Activated CD4-positive, alpha-beta T cell treated with anti-CD3 and anti-CD28 coated beads, Interleukin-2, amount 50 U/mL, for 1 hour (primary cell): ENCODE measurements at places on chromosomes 12 and 14.

DNA sequence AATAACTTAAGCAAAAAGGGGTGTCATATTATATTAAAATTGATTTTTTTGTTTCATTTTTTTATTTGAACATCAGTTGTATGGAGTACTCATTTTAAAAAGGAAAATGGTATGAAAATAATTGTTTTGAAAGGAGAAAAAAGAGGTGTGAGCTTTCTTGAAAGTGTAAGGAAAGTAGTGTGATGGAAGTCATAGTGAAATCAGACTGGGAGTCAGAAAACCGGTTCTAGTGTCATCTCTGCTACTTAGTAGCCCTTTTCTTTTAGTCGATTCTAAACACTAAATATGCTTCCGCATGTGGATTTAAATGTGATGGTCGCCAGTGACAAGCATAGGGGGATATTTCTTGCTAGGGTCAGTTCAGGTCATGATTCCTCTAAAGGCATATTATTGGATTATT is 1.8 kb upstream of the DYRK2 start:
- DNase-seq: no peak

GRCh38 chr12:132292328-132293319 is 36.8 kb downstream of the GALNT9 start:
- no peak for DNase-seq

GRCh38 chr14:74962046-74962445 is 6.6 kb upstream of the PGF start:
- no peak for DNase-seq

- no peak for DNase-seq
These were observed 24.8 kb upstream of the EML1 start for GRCh38 chr14:99768381-99768780.

GRCh38 chr12:29728030-29728429 is 55.7 kb downstream of the TMTC1 start:
- no peak for DNase-seq

DNA sequence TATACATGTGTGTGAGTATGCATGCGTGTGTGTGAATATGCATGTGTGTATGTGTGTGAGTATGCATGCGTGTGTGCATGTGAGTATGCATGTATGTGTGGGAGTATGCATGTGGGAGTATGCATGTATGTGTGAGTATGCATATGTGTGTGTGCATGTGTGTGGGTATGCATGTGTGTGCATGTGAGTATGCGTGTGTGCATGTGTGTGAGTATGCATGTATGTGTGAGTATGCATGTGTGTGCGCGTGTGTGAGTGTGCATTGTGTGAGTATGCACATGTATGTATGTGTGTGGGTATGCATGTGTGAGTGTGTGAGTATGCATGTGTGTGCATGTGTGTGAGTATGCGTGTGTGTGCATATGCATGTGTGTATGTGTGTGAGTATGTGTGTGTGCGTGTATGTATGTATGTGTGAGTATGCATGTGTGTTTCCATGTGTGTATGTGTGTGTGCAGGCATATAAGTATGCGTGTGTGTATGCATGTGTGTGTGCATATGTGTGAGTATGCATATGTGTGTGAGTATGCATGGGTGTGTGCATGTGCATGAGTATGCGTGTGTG is 97.9 kb upstream of the MED13L start:
- DNase-seq: no peak

DNA sequence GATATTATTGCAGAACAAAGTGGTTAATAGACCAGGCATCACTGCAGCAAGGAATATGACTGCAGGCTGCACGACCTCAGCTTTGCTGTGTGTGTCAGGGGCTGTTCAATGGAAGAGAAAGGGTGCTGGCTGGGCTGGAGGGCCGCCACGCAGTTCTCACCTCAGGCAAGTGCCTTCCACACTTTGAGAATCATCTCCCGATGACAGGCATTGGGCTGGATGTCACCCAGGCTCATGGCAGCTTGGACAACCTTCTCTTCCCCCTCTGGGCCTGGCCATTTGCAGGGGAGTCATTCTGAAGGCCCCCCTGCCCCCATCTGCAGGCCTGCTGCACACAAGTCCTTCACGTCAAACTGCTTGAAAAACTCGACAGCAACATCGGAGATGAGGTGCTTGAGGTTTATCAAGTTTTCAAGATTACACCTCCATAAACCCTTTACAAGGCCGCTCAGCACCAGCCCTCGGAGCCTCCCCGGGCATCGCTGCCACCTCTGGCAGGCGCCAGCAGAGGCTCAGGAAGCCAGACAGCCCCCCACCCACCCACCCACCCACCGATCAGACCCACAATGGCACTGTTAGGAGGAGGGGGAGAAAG is 165.9 kb upstream of the GSC start:
- DNase-seq: no peak

DNA sequence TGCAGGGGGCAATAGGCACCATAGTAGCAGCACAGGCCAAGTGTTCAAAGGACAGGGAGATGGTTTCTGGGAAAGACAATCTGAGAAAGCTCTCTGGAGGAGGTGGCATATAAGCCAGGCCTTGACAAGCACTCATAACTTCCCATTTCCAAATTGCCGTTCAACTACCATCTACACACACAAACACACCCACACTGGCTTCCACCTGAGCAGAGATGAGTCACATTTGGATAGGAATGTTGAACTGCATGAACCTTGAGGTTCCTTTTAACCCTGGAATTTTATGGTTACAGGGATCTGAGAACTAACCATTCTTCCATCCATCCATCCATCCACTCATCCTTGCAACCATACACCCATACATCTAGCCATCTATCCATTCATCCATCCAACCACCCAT is 86.6 kb downstream of the KSR2 start:
- no peak for DNase-seq

DNA sequence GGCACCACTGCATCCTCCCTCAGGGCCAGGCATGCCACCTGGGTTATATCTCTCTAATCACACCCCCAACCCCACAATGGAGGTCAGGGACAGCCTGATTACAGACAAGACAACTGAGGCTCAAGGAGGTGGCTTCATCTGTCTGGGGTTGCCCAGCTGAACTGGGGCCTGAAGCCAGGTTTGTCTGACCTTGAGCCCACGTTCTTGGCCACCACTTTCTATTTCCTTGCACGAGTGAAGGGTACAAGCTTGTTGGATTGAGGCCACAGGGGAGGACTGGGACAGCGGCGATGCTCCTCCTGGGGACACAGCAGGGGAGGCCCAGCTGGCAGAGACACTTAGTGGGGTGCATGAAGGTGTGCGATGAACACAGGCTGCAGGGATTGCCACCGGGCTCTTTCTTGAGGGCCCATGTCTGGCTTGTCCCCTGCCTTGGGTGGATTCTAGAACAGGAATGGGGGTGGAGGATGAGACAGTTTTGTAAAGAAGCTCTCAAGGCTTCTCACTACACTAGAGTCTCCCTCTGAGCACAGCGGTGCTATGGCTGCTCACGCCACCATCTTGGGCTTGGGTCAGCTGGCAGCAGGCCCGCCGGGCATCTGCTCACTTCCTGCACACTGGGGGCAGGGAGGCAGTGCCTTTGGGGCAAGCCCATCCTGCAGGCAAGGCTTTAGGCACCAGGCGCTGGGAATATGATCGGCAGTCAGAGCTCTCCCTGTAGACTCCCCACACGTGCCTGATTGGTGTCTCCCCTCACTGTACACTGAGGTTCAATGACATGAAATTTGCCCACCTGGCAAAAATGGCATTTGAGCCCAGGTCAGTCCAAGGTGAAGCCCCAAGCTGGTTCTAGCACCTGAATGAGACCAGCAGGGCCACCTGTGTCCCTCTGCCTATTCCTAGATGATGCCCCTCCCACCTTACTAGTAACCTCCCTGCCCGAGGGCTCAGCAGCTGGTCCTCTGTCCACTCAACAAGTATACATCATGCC is 16.0 kb downstream of the RITA1 start:
- DNase-seq: no peak

GRCh38 chr12:77407931-77408330 is 342.6 kb upstream of the E2F7 start:
- no peak for DNase-seq

DNA sequence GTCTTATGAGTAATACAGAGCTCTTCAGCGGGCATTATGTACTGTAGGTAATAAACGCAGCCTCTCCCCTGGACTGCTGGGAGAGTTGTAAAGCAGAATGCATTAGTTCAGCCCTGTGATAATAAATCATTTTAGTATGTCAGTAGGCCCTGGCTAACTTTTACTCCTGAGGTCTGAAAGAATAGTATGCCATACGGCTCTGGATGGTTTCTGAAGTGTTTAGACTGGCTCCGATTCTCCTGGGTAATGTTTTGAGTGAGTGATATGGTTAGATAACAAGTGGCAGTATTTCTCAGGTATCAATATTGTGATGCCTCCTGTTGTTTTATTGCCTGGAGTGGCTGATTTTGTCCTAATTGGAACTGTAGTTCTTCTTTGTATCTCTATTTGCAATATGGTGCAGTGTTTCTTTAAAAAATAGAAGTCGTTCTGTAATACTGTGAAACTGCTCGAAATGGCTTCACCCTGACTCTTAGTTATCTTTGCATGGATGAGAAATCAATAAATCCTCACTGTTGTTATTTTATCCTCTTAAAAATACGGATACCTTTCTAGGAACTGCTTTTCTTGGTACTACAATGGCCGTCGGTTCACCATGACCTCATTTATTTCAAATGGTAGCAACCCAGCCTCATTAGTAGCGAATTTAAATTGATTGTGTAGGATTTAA is 100.2 kb downstream of the PDZRN4 start:
- no peak for DNase-seq

GRCh38 chr14:82398256-82398655 is 864.6 kb upstream of the SEL1L start:
- no peak for DNase-seq

DNA sequence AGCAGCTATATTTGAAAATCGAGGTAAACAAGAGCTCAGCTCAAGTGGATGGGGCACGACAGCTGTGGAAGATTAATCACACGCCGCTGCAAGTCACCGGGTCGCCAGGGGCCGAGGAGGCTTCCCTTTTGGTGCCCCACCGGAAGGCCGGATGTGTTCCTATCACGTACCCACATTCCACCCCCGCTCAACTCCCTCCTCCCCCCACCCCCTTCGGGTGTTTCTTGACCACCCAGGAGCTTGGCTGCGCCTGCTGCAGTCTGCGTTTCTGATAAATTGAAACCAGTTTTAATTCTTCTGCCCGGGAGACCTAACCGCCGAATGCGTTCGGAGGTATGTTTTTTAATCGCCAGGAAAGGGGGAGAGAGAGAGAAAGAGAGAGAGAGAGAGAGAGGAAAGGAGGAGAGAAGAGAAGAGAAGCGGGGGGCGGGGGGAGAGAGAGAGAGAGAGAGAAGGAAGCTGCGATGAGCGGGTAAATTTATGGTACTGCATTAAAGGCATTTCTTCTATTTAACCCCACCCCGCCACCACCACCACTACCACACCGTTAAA is 1.8 kb downstream of the SLC8A3 start:
- no peak for DNase-seq

GRCh38 chr14:67652189-67652588 is 22.2 kb downstream of the VTI1B start:
- DNase-seq: no peak

DNA sequence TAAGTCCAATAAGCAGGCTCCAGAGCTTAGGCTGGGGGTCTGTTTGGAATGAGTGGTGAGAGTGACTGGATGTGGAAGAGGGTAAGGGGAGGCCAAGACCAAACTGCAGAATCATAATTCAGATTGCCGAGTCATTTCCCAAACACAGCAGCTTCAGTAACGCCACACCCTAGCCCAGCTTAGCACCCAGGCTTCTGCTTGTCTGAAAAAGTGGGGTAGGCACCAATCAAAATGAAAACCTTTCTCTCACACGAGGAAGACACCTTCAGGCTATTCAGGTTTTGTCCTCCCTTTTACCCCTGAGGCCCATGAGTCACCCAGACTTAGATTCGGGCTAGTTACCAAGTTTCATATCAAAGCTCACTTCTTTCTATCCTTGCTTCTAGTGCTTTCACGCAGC is 306.1 kb downstream of the DAD1 start:
- no peak for DNase-seq

DNA sequence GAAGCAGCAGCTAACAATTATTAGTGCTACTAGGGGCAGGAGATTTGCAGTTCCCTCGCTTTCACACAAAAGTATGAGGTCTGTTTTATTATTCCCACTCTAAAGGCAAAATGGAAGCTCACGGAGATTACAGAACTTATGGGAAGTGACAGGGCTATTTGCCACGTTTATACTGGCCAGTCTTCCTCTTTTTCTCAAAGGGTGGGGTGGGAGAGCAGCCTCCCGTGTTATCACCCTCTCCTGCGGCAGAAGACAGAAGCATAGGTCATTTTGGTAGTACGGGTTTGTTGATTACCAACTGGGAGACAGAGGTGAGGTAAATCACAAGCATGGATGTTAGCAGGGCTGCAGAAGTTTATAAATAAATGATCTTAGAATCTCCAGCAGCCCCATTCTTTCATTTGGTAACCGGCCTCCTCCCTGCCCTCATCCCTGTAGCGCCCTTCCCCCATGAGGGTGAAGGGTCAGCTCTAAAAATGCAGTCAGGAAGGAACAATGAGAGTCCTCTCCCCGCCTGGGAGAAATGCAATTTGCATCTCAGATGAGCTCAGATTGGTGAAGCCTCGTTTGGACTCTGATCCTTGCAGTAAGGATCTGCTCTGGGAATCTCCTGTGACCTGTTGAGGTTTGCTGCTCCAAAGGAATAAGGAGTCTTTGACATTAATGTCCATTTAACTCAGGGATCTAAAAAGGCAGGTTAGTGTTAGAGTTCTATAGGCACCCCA is 44.7 kb upstream of the SINHCAF start:
- DNase-seq: no peak

DNA sequence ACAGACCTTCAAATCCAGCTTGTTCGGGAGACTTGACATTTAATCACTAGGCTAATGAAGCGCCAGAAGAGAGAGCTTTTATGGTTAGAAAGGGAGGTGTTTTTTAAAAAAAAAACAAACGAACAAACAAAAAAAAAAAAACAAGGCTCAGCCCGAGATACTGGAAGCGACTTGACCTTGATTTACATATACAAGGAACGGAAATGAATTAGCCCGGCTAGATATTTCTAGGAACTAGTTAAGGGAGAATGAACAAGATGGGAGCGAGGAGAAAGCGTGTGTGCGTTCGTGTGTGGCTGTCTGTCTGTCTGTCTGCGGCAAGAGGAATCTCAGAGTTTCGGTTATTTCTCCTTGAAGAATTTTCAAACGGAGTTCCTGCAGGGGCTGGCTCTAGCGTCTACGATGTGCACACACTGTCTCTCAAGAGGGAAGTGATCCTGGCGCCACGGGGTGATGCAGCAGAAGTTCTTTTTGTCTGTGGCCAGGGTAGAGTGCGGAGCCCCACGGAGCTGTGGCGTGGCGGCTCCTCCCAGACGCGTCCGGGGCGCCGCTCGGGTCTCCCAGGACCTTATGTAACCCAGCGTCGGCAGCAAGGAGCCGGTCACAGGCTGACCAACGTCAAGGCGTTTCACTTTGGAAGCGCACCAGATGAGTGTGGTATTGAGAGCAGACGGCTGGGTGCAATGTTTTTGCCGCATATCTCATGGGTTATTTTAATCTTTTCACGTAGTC is 18.8 kb downstream of the SOCS2 start:
- peak; percentile 18 for DNase-seq

- DNase-seq: no peak
These were observed 9.8 kb downstream of the JAG2 start for GRCh38 chr14:105158794-105159193.

DNA sequence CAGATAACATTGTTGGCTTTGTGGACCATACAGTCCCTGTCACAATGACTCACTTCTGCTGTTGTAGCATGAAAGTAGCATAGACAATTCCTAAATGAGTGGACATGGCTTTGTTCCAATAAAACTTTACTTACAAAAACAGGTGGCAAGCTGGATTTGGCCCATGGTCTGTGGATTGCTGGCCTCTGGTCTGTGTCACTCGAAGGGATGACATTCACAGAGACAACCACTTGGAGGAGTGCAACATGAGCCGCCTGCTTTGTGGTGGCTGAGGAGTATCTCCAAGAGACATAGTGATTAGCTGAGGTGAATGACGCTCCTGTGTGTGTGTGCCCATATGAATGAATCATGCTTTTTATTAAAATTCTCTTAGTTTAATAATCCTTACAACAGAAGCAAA is 81.3 kb upstream of the NRXN3 start:
- DNase-seq: no peak
